ENCODE measurements at places on chromosomes 1 and 21. TPM values are rescaled to one million over a fixed set of nuclear protein-coding genes. Genes with fewer than 3 reads are reported as not detected.

The KCNA3 gene
- 0.38 TPM for total RNA-seq

The HSD3B2 gene
- total RNA-seq: not detected

The LCE1E gene
- not detected for total RNA-seq

The THEMIS2 gene
- total RNA-seq: 6.3 TPM

The AMPD1 gene
- total RNA-seq: not detected

The APOBEC4 gene
- total RNA-seq: not detected

The PTPN22 gene
- 0.43 TPM for total RNA-seq

The MIS18A gene
- total RNA-seq: 2.0 TPM

The HES3 gene
- total RNA-seq: not detected

The SLC16A4 gene
- total RNA-seq: 2.6 TPM

The PLA2G2F gene
- total RNA-seq: not detected

The LDLRAD1 gene
- not detected for total RNA-seq

The SIPA1L2 gene
- 120 TPM for total RNA-seq

The CFHR5 gene
- total RNA-seq: not detected

The ENAH gene
- 80.0 TPM for total RNA-seq

The PAX7 gene
- not detected for total RNA-seq

The ANGEL2 gene
- total RNA-seq: 14.3 TPM

The C1orf53 gene
- 4.9 TPM for total RNA-seq

The VN1R5 gene
- total RNA-seq: not detected

The TSPAN1 gene
- 1.1 TPM for total RNA-seq

The AUNIP gene
- total RNA-seq: not detected

The AADACL4 gene
- not detected for total RNA-seq

The GBP5 gene
- 0.68 TPM for total RNA-seq

The GJA4 gene
- 23.0 TPM for total RNA-seq

The CNKSR1 gene
- total RNA-seq: 1.8 TPM

The MYOG gene
- total RNA-seq: not detected

The ATP8B2 gene
- total RNA-seq: 12.8 TPM

The NTMT2 gene
- 5.3 TPM for total RNA-seq

The RGS2 gene
- total RNA-seq: 19.4 TPM

The RPE65 gene
- not detected for total RNA-seq

The BRINP2 gene
- total RNA-seq: 0.32 TPM

The SPATA17 gene
- total RNA-seq: 1.1 TPM

The IVL gene
- not detected for total RNA-seq

The RAP1GAP gene
- 4.5 TPM for total RNA-seq

The KRTAP21-2 gene
- not detected for total RNA-seq

The ST6GALNAC5 gene
- total RNA-seq: 0.46 TPM

The SLC27A3 gene
- total RNA-seq: 13.5 TPM

The FNDC5 gene
- 139 TPM for total RNA-seq

The KCNJ15 gene
- 0.46 TPM for total RNA-seq

The FAM163A gene
- 0.65 TPM for total RNA-seq

The FBXO42 gene
- 21.9 TPM for total RNA-seq

The RSPH1 gene
- total RNA-seq: not detected

The CELA2A gene
- not detected for total RNA-seq

The BOLA1 gene
- total RNA-seq: 15.3 TPM

The FASLG gene
- total RNA-seq: 0.16 TPM

The ASPM gene
- total RNA-seq: 0.35 TPM

The A3GALT2 gene
- not detected for total RNA-seq

The PSRC1 gene
- total RNA-seq: 1.2 TPM

The ATP1A4 gene
- not detected for total RNA-seq

The CD53 gene
- 17.2 TPM for total RNA-seq

The CLCA1 gene
- not detected for total RNA-seq
